ENCODE measurements at places on chromosomes 12 and 14.

- no peak for DNase-seq
Measured at GRCh38 chr12:61765926-61766325, 494.3 kb upstream of the USP15 start.

- no peak for DNase-seq
Measured at GRCh38 chr14:23544511-23545447, 6.8 kb downstream of the ZFHX2 start.

- DNase-seq: no peak
Measured at GRCh38 chr12:122793685-122794106, 19.3 kb downstream of the CCDC62 start.

- DNase-seq: no peak
Measured at GRCh38 chr12:58254463-58255100, 313.2 kb downstream of the ATP23 start.

DNA sequence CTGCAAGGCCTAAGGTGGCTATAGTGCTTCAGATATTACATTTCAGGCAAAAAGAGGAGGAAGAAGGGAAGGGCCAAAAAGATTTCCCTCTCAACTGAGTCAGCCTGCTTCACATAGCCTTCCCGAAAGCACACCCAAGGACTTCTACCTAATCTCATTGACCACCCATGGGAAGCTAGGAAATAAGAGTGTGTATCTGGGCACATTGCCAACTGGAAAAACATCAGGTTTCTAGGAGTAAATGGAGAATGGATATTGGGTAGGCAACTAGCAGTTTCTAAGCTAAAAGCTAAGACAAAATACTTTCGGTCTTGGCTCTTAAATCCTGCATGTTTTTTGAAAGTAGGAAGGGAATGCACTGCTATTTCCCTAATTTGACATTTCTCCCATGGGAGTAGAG is 221.7 kb upstream of the GRIP1 start:
- no peak for DNase-seq

All from activated CD4-positive, alpha-beta T cell treated with anti-CD3 and anti-CD28 coated beads, Interleukin-2, amount 50 U/mL, for 1 hour (primary cell).